CD4-positive, CD25-positive, alpha-beta regulatory T cell (primary cell): ENCODE measurements at places on chromosomes 2 and 18.
A peak's percentile ranks its signal among the peaks of the same experiment; 100 is the strongest.

- no peak for DNase-seq
Observed at GRCh38 chr2:16613539-16614011, 52.1 kb downstream of the CYRIA start.

GRCh38 chr2:59680863-59681262 lies 872.6 kb downstream of the BCL11A start:
- no peak for DNase-seq

DNA sequence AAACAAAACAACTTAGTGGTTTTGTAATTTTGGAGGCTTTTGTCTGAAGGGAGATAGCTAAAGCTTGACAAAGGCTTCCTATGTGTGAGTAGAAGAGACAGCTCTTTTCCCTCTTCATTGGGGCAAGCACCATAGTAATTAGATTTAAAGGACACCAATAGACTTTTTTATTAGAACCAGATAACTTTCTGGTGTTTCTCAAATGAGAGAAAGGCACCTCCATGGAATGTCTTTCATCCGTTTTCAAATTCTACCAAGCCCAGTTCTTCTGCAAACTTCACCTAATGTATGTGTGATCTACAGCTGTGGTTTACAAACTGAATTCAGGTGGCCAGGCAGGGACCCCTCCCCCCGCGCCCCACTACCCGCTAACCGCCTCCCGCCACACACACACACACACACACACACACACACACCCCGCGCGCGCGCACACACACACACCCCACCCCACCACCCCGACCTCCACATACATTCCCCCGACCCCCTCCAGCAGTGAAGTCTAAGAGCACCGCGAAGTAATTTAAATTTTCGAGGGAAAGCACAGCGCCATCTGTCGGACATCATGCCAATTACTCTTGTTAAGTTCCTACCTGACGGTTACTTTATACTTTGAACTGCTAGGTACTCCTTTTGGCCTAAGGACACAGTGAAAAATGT lies 31.6 kb upstream of the PPP1R1C start:
- peak; percentile 76 for DNase-seq

DNA sequence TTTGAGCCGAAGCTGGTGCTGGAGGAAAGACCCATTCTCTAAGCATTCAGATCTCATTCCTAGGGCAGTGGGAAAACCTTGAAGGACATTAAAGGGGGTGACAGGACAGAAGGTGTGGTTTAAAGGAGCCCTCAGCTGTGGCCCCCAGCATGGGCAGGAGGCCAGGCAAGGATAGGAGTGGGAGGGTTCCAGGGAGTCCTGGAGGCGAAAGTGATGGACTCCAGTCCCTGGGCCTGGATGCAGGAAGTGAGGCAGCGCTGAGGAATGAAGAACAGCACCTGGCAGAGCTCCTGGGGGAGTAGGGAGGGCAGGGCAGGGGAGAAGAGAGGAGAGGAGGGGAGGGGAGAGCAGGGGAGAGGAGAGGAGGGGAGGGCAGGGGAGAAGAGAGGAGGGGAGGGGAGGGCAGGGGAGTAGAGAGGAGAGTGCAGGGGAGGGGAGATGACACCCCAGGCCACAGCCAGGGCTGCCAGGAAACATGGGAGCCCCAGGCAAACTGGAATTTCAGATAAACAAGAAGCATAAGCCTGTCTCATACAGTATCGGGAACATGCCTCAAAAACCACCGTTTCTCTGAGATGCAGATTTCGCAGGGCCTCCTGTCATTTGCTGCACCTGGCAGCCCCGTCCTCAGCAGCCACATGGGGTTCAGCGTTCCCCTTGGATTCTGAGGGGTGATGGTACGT lies 5.7 kb downstream of the RAMP1 start:
- no peak for DNase-seq

GRCh38 chr18:21342372-21342771 lies 100.3 kb downstream of the GREB1L start:
- DNase-seq = no peak
